ENCODE measurements at places on chromosomes 7 and 10.

- no peak for DNase-seq
Measured at GRCh38 chr7:36904101-36904500, 179.8 kb upstream of the AOAH start.

- DNase-seq = no peak
Measured at GRCh38 chr7:157928808-157929425, 592.1 kb downstream of the DNAJB6 start.

DNA sequence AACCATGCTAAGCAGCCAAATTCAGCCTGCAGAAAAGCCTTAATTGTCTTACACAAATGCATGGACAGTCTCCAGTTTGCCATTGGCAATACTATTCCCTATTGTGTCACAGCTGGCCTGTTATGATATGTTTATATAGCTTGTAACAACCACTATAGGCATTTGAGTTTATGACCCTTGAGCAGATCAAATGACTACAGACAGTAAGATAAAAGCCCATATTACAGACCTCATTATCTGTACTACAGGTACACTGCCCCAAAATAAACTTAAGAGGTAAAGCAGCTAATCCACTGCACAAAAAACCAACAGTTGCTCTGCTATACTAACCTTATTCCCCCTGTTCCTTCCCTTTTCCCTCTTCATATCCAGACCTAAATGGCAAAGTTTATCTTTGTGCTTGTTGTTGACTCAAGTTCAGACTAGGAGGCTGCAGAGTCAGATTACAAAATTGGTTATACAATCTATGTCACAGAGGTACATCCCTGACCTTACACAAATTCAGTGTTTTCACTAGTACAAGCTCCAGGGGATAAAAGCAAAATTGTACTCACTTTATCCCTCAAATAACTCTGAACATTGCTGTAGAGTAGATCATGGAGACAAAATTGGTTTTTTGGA lies 218.4 kb downstream of the GRM8 start:
- DNase-seq = no peak

GRCh38 chr7:129958643-129959470 lies 6.1 kb upstream of the UBE2H start:
- DNase-seq = no peak

GRCh38 chr7:87213252-87213651 lies 6.3 kb downstream of the TMEM243 start:
- DNase-seq = no peak

DNA sequence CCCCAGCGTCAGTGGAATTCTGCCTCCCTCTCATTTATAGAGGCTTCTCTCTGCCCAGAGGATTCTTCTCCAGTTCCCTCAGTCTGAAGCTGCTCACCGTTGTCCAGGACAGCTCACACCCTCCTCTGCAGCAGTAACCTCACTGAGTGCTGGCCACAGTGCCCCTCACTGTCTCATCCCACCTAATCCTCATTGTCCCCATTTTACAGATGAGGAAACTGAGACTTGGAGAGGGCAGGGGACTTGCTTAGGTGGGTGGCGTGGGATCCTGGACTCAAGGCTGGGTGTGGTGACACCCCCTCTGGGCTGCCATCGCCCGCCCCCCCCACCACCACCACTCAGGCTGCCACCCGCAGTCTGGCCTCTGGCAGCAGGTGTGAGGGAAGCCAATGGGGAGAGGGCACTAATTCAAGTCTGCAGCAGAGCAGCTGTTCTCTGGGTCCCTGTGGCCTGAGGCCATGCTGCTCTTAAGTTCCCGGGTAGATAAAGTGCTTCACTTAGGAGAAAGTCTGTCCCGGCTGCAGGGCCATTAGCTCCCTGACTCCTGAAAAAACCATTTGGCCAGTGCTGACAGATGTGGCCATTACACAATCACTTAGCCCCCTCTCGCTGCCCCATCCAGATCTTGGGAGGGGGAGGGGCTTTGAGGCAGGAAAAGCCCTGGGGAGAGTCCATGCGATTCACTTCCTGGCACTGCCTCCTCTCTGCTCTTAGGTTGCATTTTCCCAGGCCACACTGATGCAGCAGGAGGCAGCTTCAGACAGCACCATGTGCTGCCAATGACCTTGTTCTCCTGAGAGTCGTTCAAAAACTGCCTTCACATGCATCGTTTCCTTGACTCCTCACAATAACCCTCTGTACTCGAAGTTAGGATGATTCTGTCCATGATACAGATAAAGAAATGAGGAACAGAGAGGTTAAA lies 36.3 kb downstream of the DRGX start:
- DNase-seq = no peak

- no peak for DNase-seq
Measured at GRCh38 chr10:101394524-101395133, 40.7 kb downstream of the BTRC start.

- DNase-seq = no peak
Measured at GRCh38 chr10:79883986-79884385, 57.4 kb downstream of the NUTM2E start.

- DNase-seq = no peak
Measured at GRCh38 chr10:7320072-7320471, 90.8 kb downstream of the SFMBT2 start.

GRCh38 chr10:123751342-123752134 lies 85.4 kb downstream of the GPR26 start:
- no peak for DNase-seq

- no peak for DNase-seq
Measured at GRCh38 chr7:83413424-83413823, 235.5 kb downstream of the SEMA3E start.

GRCh38 chr7:154204046-154204445 lies 151.8 kb downstream of the DPP6 start:
- no peak for DNase-seq

- no peak for DNase-seq
Measured at GRCh38 chr7:131879424-131879823, 323.0 kb upstream of the PODXL start.

- DNase-seq = no peak
Measured at GRCh38 chr10:63591600-63592379, 70.6 kb downstream of the REEP3 start.

DNA sequence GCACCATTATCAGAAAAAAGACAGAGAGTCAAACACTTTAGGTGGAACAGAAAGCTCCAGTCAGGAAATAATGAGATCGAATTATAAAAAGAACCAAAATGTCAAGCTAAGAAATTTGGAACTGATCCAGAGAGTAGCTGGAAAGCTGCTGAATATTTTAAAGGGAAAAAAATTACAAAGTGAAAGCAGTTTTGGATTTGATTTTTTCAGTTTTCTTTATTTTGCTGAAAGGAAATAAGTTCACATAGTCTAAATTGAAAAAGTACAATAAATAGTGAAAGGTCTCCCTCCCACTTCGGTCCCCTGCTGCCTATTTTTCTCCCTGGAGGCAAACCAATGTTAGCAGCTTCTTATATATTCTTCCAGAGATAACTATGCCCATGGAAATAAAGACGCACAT lies 11.3 kb upstream of the TOMM7 start:
- no peak for DNase-seq

- peak; percentile 6 for DNase-seq
Measured at GRCh38 chr10:70925377-70926225, 37.2 kb upstream of the PCBD1 start.

- no peak for DNase-seq
Measured at GRCh38 chr10:112491144-112491543, 44.1 kb downstream of the VTI1A start.

DNA sequence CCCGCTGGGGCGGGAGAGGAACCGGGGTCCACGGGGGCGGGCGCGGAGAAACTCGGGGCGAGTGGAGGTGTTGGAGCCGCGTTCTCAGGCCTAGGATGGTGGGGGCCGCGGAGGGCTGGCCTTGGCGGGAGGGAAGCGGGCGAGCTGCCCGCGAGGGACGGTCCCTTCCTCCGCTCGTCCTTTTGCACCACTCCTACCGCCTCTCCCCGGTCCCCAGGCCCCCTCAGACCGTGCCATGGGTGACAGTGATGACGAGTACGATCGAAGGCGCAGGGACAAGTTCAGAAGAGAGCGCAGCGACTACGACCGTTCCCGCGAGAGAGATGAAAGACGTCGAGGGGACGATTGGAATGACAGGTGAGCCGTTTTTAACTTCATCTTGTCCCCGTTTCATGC lies 451 bp downstream of the SRRT start:
- DNase-seq = no peak

DNA sequence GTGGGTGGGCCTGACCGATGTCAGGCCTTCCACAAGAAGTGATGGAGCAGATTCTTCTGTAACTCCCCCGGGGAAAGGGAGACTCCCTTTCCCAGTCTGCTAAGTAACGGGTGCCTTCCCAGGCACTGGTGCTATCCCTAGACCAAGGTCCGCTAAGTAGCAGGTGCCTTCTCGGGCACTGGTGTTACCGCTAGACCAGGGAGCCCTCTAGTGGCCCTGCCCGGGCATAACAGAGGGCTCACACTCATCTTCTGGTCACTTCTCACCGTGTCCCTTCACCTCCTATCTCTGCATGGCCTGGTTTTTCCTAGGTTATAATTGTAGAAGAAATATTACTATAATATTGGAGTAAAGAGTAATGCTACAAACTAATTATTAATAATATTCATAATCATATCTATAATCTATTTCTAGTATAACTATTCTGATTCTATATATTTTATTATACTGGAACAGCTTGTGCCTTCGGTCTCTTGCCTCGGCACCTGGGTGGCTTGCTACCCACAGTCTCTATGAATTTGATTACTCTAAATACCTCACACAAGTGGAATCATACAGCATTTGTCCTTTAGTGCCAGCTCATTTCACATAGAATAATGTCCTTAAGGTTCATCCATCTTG lies 1378.7 kb downstream of the XPNPEP1 start:
- peak; percentile 1 for DNase-seq

DNA sequence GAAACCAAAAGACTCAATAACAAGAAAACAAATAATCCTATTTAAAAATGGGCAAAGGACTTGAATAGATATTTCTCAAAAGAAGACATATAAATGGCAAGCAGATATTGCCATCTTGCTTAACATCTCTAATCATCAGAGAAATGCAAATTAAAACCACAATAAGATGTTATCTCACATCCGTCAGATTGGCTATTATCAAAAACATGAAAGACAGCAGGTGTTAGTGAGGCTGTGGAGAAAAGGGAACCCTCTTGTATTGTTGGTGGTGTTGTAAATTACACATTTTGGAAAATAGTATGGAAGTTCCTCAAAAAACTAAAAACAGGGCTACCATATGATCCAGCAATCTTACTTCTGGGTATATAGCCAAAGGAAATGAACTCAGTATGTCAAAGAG lies 25.7 kb downstream of the OPALIN start:
- no peak for DNase-seq

- DNase-seq = no peak
Measured at GRCh38 chr10:111158595-111158994, 81.8 kb downstream of the ADRA2A start.

- no peak for DNase-seq
Measured at GRCh38 chr7:50317221-50317678, 12.7 kb downstream of the IKZF1 start.

DNA sequence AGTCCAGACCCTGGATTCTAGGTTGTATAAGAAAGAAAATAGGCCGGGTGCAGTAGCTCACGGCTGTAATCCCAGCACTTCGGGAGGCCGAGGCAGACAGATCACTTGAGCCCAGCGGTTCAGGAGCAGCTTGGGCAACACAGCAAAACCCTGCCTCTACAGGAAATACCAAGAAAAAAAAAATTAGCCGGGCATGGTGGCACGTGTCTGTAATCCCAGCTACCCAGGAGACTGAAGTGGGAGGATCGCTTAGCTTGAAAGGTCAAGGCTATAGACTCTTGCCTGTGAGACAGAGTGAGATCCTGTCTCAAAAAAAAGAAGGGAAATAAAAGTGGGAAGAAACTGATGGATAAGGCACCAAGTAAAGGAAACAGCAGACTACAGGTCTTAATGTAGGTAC lies 287.9 kb upstream of the KLF14 start:
- DNase-seq = no peak

DNA sequence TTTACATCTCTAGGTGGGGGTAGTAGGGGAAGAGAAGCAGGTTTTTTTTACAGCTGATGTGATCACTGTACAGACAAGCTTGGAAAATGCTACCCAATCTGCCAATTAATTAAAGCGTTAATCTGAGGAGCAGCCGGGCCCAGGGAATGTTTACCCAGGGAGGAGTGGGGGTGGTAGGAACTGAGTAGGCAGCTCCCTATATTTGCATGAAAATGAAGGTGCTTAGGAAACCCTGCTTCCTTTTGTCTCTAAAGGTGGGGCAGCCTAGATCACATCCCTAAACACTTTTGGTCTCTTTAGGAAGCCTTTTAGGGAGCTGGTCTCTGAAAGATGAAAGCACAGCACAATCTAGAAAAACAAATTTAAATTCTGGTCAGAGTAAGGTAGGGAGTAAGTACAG lies 53.0 kb upstream of the NFKB2 start:
- no peak for DNase-seq

DNA sequence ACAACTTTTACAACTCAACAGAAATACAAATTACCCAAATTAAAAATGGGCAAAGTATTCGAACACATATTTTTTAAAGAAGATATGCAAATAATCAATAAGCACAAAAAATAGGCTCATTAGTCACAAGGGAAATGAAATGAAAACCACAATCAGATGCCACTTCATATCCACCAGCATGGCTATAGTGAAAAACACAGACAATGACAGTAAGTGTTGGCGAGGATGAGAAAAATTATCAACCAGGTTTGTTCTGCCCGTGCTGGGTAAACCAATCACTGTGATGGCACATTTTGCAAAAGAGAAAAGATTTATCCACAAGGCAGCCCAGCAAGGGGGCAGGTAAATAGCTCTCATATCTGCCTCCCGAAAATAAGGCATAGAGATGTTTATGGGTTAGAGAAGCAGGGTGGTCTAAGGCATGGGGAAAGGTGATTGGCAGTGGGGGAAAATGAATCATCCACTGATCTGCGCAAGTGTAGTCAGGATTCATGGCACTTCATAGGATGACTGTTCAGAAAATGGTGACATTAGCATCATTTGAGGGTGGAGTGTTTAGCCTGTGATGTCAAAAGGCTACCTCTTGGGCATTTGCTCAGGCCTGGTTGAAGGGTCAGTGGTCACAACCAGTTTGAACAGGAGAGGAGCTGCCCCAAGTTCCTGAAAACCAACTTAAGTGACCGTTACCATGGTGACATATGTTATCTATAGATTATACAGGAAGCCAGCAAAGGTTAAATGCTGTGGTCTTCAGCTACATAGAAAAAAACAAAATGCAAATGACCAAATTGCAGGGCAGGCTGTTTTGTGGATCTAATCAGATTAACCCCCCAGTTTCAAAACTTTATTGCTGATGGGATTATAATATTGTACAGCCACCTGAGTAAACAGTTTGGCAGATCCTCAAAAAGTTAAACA lies 8.0 kb upstream of the CFAP70 start:
- no peak for DNase-seq

- DNase-seq = no peak
Measured at GRCh38 chr7:44398511-44398911, 73.1 kb upstream of the CAMK2B start.

GRCh38 chr7:112176693-112177415 lies 29.3 kb downstream of the DOCK4 start:
- no peak for DNase-seq

- no peak for DNase-seq
Measured at GRCh38 chr10:83539528-83540308, 599.6 kb upstream of the GHITM start.

DNA sequence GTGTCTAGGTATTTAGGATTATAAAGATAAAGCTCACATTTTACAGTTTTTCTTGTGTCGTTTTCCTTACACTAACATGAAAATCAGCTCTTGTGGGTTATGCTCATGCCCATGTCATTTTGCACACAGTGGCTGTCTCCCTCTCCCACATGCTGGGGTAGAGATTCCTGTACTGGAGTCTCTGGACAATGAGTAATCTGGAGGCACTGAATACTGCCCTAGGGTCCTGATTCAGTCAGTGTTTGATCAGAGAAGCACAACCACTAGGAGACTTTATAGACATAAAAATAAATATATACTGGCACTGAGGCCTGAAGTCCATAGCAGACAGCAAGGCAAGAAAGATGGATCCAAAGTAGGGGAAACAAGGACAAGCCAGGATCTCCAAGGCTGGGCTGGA lies 1008.8 kb downstream of the KCNMA1 start:
- no peak for DNase-seq
